ENCODE measurements at places on chromosomes 2 and 18.

GRCh38 chr2:142755191-142755590, 122.3 kb upstream of the KYNU start:
- no peak for DNase-seq

- DNase-seq, result no peak
Observed at GRCh38 chr2:207328944-207329386, 163.2 kb upstream of the KLF7 start.

- DNase-seq, result no peak
Observed at GRCh38 chr2:230811508-230811907, 53.2 kb upstream of the ITM2C start.

DNA sequence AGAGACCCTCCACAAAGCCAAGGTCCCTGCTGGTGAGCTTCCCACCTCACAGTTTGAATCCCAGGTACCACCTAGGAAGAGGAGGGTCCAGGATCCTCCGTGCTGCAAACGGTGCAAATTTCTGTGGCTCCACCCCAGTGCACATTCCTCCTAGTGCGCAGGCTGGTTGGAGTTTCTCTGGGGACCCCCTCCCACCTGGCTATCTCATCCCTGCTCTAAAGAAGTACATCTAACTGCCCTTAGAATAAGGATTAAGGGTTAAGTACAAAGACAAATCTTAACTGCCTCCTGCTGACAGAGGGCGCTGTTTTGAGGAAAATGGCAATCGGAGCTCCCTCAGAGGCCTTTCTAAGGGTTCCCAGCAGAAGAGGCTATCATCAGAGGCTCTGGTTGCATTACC, 109.6 kb upstream of the FSIP2 start:
- DNase-seq, result no peak

DNA sequence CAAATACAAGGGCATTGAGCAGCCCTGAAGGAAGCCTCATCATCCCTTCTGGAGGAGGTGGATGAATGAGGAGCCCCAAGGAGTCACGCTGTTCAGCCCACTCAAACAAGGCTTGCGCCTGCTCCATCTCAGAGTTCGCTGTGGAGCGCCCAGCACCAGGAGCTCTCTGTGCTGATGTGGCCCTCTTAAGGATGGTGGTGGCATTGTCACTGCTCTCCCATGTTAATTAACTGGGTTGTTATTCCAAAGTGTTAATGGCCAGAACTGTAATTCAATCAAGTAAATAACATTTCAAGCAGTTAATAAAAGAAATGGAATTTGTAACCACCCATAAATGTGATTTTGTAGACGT, 726.0 kb upstream of the RAB6C start:
- DNase-seq, result no peak

- no peak for DNase-seq
Observed at GRCh38 chr2:80303006-80303908, 1.3 kb downstream of the LRRTM1 start.

All from NCI-H446 (cell line).